Cortex of kidney (tissue), 1 donor: ENCODE measurements at places on chromosomes 5 and 9.

DNA sequence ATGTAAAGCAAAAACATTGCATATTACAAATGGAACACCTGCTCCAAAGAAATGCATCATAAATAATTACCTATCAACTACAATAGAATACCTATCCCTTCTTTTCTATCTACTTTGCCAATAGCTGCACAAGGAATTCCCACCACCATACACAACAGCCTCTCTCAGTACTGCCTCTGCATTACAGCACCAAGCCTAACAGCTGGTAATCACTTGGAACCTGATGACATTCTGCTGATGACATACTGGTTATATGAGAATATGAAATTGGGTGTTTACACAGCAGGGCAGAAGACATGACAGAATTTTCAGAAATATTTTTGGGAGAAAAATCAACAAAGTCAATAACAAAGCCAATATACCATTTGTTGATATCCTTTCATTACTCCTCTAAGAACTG is 43.2 kb downstream of the PSMB7 start:
- no peak for DNase-seq

DNA sequence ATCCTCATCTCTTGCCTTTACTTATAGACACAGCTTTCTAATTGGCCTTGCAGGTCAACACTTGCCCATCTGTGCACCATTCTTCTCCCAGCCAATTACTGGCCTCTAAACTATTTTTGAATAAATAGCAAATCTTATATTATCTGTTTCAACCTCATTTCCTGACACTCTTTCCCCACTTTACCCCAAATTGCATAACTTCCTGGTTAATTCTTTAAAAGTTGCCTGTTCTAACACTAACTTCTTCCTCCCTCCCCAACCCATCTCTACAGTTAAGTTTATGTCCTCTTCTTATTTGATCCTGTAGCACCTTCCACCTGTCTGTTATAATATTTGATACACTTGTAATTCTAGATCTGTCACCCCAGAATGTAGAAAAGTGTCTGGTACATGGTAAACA is 372.1 kb downstream of the PDE4D start:
- no peak for DNase-seq

- no peak for DNase-seq
Measured at GRCh38 chr5:83777856-83778255, 57.2 kb upstream of the HAPLN1 start.

GRCh38 chr9:125146247-125146646 is 2.9 kb upstream of the SCAI start:
- no peak for DNase-seq

- no peak for DNase-seq
Measured at GRCh38 chr5:177111720-177112394, 21.7 kb upstream of the NSD1 start.

DNA sequence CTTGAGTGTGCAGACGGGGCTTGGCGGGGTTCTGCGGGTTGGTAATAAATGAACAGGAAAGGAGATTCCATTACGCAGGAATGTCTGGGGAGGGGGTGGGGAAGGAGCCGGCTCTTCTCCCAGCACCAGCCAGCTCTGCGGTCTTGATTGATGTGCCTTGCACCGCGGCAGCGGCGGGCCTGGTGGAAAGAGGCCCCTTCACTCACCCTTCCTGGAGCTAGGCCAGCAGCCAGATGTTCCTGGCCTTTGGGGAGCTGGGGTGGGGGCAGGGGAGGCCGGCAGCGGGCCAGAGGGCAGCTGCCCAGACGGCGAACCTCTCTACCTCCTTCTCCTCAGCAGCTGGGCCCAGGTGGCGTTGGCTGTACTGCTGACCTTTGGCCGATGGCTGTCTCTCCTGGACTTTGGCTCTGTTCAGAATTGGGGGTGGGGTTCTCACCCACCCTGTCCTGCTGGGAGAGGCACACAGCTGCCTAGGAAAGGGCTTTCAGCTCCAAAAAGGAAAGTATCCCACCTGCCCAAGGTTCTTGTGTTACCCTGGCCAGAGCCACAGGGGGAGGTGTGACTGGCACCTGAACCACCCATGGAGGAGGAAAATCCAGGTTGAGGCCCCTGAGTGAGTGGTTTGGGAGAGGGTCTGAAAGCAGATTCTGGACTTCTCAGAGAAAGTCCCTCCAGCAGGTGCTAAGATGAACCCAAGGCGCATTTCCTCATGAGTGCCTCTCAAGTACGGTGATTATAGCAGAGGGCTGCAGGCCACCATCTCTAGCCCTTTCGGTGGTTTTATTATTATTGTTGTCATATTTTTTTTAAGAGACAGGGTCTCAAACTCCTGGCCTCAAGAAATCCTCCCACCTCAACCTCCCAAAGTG is 58.0 kb upstream of the SYNPO start:
- DNase-seq = no peak

- no peak for DNase-seq
Measured at GRCh38 chr5:55062039-55062779, 38.2 kb downstream of the GZMK start.

DNA sequence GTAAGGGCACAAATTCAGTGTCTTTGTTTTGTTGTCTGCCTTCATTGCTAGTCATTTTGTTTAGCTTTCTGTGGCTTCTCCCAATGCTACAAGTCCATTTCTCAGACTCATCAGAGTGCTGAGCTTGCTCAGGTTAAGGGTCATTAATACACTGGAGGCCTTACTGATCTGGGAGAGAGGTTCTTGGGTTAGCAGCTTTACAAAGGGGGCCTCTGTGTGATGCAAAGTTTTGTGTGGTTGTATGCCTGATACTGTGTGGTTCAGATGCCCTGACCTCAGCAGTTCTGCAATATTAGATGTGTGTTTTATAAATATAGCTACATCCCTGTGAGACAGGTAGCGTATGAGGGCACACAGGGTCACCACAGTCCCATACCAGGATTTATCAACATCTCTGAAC is 34.8 kb upstream of the SMARCA2 start:
- DNase-seq = no peak

GRCh38 chr5:169416583-169417196 is 115.8 kb upstream of the SLIT3 start:
- DNase-seq = no peak

- no peak for DNase-seq
Measured at GRCh38 chr5:113340537-113340936, 94.3 kb downstream of the TSSK1B start.

DNA sequence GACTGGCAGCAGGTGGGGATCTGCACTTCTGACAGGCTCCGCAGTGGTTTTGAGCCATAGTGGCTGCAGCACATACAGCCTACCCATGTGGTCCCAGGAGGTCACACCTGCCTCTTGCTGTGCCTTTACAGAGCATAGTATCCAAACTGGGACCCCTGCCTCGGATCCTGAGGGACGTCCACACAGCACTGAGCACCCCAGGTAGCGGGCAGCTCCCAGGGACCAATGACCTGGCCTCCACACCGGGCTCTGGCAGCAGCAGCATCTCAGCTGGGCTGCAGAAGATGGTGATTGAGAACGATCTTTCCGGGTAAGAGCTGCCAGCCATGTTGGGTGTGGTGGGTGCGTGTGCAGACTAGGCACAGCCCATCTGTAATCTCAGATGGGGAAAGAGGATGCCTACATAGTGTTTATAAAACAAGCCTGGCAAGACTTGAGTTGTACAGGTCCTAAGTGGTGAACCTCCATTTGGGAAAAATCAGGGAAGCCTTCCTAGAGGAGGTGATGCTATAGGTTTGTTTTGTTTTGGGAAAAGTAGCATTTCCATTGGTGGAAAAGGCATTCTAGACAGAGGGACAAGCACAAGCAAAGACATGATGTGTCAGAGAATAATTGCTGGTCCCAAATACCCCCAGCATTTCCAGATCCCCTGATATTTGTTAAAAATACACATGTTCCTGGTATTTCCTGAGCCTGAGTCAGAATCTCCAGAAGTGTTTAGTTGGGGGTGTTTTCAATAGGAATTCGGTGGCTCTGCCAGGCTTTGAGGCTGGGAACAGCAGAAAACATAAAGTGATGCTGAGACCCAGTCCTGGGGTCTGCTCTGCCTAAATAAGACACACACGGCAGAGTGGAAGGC is 119.2 kb downstream of the DAB2IP start:
- no peak for DNase-seq

DNA sequence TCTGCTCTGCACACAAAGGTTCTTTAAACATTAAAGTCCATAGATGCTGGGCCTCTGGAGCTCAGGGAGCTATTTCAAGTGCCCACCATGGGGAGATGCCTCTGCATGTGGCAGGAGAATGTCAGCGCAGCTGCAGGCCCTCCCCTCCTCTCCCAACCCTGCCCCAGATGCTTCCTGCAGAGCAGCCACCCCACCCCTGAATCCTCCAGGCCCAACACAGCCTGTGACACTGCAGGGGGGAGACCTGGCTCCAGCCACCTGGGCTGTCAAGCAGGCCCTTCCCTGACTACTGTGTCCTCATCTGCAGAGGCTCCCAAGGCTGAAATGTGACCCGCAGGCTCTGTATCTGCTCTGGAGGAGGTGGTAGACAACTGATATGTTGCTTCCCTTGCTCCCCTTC is 213.9 kb downstream of the GABBR2 start:
- DNase-seq = no peak

GRCh38 chr5:52814352-52815148 is 26.8 kb downstream of the ITGA1 start:
- DNase-seq = no peak

GRCh38 chr9:22238809-22239684 is 207.6 kb upstream of the DMRTA1 start:
- DNase-seq = no peak

- no peak for DNase-seq
Measured at GRCh38 chr5:72692231-72692637, 124.2 kb upstream of the TNPO1 start.

GRCh38 chr5:71522151-71522550 is 65.0 kb upstream of the MCCC2 start:
- DNase-seq = no peak

- no peak for DNase-seq
Measured at GRCh38 chr5:57302164-57302563, 128.3 kb downstream of the GPBP1 start.

GRCh38 chr9:96461336-96461735 is 11.4 kb downstream of the HABP4 start:
- DNase-seq = no peak

DNA sequence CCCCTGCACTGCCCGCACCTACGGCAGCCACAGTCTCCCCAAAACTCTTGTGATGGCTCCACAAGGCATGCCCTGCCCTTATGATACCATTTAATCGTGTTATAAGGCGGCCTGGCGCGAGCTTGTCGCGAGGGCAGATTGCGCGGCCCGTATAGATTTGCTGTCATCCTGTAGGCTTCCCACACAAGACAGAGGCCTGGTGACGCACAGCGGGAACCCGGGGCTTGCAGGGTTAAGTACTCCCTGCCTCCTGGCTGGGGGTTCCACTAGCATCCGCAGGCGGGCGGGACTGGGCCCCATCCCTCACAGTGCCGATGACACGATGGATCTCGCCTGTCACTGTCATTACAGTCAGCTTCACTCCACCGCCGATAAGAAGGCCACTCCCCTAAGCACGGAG is 364.9 kb upstream of the IRX2 start:
- no peak for DNase-seq

GRCh38 chr5:147434049-147434448 is 75.8 kb downstream of the DPYSL3 start:
- DNase-seq = no peak

- no peak for DNase-seq
Measured at GRCh38 chr5:3027866-3028635, 276.6 kb upstream of the IRX2 start.

GRCh38 chr5:119860463-119860862 is 231.1 kb downstream of the FAM170A start:
- DNase-seq = no peak

DNA sequence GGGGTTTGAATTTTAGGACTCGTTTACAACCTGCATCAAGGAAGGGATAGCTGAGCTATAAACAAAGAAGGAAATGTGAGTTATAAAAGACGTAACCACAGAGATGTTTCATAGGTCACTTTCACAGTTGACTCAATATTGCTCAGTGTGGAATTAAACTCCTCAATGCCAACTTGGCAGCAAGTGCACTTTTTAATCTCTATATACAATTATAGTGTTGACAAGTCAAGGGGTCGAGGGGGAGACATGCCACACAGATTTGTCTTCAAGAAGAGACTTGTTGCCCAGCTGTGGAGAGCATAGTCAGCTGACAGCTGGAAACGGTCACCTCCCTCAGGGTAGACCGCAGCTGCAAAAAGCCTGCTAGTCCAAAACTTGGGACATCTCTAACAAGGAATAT is 163.4 kb upstream of the DMAC1 start:
- no peak for DNase-seq

DNA sequence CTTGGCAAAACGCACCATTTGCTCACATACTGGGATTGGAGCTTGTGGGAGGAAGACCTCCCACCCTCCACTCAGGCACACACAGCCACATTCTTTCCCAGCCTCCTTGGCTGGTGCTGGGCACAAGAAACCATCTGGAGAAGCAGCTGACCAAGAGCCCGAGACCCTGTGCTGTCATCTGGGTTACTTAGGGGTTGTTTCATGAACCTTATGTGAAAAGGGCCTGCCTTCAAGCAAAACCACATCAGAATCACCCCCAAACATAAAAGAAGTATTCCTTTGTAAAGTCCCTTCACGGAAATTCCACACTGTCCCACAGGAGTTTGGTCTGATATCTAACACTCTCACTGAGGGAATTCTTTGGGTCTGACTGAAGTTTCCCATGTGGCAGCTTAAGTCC is 172.1 kb downstream of the NR3C1 start:
- DNase-seq = no peak

- DNase-seq = no peak
Measured at GRCh38 chr9:108953983-108954574, 19.9 kb downstream of the ABITRAM start.

DNA sequence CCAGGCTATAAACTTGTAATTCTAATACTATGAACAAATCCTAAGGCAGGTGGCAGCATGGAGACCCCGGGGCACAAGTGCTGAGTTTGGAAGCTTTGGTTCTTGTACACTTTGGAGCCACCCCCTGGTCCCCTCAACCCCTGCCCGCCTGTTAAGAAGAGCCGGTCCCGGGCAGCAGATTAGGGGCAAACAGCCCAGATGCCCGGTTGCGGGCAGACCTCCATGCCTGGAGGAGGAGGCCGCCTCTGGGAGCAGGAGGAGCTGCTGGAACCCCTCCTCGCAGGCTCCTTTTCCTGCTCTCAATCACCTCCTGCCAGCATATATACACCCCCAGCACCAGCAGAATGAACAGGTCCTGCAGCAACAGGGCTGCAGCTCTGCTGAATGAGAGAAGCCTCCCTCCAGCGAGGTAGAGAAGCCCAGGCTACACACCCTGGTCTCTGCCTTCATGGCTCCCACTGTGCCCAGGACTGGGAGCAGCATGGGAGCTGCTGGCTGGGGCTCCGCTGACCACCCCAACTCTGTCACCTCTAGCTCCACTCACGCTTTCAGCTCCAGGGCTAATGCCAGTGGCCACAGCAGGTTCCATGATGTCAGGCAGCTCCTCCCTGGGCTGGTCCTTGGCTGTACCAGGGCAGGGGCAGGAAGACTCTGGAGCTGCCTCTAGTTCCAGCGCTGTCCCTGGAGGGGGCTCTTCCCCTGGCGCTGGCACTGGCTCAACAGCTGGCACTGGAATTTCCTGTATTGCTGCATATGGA is 1713.5 kb upstream of the ACO1 start:
- no peak for DNase-seq
